ENCODE measurements at places on chromosomes 3 and 15.
A peak's percentile ranks its signal among the peaks of the same experiment; 100 is the strongest.

DNA sequence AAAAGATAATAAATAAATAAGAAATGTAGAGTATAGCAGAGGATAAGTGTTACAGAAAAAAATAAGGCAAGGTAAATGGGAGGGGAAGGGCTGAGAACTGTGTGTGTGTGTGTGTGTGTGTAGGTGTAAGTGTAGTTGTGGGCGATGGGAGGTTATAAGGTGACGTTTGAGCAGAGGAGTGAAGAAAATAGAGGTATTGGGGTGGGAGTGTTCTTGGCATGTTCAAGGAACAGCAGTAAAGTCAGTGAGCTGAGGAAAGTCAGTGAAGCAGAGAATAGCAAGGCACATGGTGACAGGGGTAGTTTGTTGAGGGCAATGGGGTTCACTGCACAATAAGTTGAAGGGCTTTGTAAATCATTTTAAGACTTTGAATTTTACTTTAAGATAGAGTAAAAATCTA lies 30.9 kb upstream of the ZNF148 start:
- no peak overlapping the region for H3K4me3 ChIP-seq
- no peak overlapping the region for H3K27ac ChIP-seq
- H3K36me3 ChIP-seq, result no peaks in the 10 kb centered on the region
- DNase-seq, result no peak
- peaks cover 18% of the 10 kb centered on the region for H3K27me3 ChIP-seq

- H3K27me3 ChIP-seq, result no peaks in the 10 kb centered on the region
- H3K27ac ChIP-seq, result no peak overlapping the region
- H3K4me1 ChIP-seq, result peaks cover 8% of the 10 kb centered on the region
- no peaks in the 10 kb centered on the region for H3K36me3 ChIP-seq
Observed at GRCh38 chr3:139764936-139765335, 87.2 kb upstream of the NMNAT3 start.

DNA sequence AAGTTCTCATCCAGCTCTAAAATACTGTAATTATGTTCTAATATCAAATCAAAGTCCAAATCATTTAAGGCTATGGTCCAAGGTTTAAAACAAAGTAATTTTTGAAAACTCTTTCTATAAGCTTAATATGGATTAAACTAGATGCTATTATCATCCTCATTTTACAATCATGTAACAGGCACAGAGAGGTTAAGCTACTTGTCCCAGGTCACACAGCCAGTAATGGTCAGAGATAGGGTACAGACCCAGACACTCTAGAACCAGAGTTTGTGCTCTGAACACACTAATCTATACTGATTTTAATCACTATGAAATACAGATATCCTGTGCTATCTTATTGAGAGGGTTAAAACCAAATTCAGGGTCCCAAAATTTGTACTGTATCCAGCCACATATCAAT lies 44.8 kb downstream of the DENND4A start:
- no peak overlapping the region for H3K27ac ChIP-seq
- peaks cover 21% of the 10 kb centered on the region for H3K4me1 ChIP-seq
- peaks cover 18% of the 10 kb centered on the region for H3K36me3 ChIP-seq
- no peak for DNase-seq
- no peak overlapping the region for H3K4me3 ChIP-seq

DNA sequence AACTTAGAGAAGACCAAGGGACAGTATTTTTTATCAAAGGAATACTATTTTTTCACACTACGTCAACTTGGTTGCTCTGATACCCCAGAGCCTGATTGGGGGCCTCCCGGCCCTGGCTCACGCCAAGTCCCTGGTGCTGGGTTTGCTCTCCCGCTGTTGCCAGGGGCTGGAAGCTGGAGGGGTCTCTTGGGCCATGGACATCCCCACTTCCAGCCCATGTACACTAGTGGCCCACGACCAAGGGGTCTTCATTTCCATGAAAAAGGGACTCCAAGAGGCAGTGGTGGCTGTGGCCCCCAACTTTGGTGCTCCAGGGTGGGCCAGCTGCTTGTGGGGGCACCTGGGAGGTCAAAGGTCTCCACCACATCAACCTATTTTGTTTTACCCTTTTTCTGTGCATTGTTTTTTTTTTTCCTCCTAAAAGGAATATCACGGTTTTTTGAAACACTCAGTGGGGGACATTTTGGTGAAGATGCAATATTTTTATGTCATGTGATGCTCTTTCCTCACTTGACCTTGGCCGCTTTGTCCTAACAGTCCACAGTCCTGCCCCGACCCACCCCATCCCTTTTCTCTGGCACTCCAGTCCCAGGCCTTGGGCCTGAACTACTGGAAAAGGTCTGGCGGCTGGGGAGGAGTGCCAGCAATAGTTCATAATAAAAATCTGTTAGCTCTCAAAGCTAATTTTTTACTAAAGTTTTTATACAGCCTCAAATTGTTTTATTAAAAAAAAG lies 20.3 kb upstream of the BSN start:
- H3K4me3 ChIP-seq, result no peak overlapping the region
- H3K36me3 ChIP-seq, result peaks cover 20% of the 10 kb centered on the region
- peaks cover 22% of the 10 kb centered on the region for H3K4me1 ChIP-seq
- no peaks in the 10 kb centered on the region for H3K27me3 ChIP-seq

DNA sequence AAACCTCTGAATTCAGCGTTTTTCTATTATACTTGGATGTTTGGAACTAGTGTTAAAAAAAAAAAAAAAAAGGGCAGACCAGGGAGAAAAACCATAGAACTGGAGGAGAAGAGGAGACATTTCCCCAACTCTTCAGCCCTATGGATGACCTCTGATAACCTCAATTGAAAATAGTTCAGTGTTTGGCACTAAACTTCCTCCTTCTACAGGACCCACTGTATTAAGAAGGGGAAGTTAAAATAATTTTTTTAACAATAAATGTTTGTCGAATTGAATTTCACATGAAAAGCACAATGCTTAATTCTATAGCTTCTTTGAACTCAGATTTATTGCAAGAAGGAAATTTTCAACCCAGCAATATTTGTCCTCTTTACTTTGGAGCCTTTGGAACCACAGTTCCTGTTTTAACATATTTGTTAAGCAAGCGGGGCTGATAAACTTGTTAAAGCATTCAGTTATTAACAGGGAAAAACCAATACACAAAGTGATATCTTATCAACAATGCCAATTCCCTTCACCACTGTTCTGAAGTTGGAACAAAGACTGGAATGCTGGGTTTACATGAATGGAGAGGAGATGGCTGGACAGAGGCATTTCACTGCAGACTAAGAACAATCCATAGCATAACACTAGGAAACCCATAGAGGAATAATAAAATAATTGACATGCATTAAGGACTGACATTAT lies 3.1 kb upstream of the A4GNT start:
- no peak overlapping the region for H3K27ac ChIP-seq
- H3K27me3 ChIP-seq, result peaks cover 4% of the 10 kb centered on the region
- no peaks in the 10 kb centered on the region for H3K36me3 ChIP-seq
- no peak for DNase-seq

- H3K4me1 ChIP-seq, result peaks cover 43% of the 10 kb centered on the region
- H3K4me3 ChIP-seq, result no peak overlapping the region
- no peaks in the 10 kb centered on the region for H3K27me3 ChIP-seq
- DNase-seq, result no peak
Observed at GRCh38 chr15:50137893-50138292, 18.9 kb upstream of the ATP8B4 start.

- no peaks in the 10 kb centered on the region for H3K36me3 ChIP-seq
- H3K4me3 ChIP-seq, result no peak overlapping the region
- H3K27me3 ChIP-seq, result peaks cover 3% of the 10 kb centered on the region
- no peak for DNase-seq
Observed at GRCh38 chr3:144051211-144051610, 79.6 kb downstream of the DIPK2A start.

DNA sequence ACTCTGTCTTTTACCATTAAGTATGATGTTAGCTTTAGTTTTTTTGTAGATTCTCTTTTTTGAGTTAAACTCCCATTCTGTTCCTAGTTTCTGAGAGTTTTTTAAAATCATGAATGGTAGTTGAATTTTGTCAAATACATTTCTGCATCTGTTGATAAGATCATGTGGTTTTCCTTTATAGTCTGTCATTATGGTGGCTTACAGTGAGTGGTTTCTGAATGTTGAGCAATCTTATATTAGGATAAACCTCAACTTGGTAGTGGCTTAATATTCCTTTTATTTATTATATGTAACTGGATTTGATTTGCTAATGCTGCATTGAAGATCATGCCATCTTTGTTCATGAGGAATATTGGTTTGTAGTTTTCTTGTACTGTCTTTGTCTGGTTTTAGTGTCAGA lies 34.8 kb downstream of the NEO1 start:
- no peak overlapping the region for H3K27ac ChIP-seq
- no peaks in the 10 kb centered on the region for H3K4me1 ChIP-seq
- no peaks in the 10 kb centered on the region for H3K36me3 ChIP-seq
- H3K27me3 ChIP-seq, result peaks cover 14% of the 10 kb centered on the region

DNA sequence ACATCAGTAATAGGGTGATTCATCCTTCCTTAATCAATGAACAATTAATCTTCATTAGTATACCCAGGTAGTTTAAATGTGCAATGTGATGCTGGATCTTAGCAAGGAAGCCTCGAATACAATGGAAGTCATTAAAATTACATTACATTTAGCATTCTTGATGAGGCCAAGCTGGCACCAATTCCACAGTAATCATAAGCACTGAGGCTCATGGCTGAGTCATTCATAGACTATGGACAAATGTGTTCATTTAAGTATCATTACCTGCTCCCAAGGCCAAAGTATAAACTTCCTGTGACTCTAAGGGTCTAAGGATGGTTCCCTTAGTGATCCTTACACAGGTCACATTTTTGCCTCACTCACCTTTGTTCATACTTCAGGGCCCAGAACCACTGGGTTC lies 266.4 kb upstream of the CDIN1 start:
- no peaks in the 10 kb centered on the region for H3K27me3 ChIP-seq
- no peak for DNase-seq
- H3K36me3 ChIP-seq, result no peaks in the 10 kb centered on the region

- peaks cover 59% of the 10 kb centered on the region for H3K4me1 ChIP-seq
- no peak for DNase-seq
- no peaks in the 10 kb centered on the region for H3K27me3 ChIP-seq
- peak overlapping the region; percentile 80 for H3K27ac ChIP-seq
- no peak overlapping the region for H3K4me3 ChIP-seq
- peaks cover 58% of the 10 kb centered on the region for H3K36me3 ChIP-seq
Observed at GRCh38 chr3:106229495-106230278, 360.9 kb upstream of the CBLB start.

GRCh38 chr15:79376383-79376782 lies 55.8 kb upstream of the MINAR1 start:
- H3K27ac ChIP-seq, result no peak overlapping the region
- peaks cover 4% of the 10 kb centered on the region for H3K4me1 ChIP-seq
- DNase-seq, result no peak
- no peak overlapping the region for H3K4me3 ChIP-seq

GRCh38 chr3:27861046-27862036 lies 139.2 kb upstream of the EOMES start:
- H3K4me1 ChIP-seq, result peaks cover 39% of the 10 kb centered on the region
- H3K27ac ChIP-seq, result peak overlapping the region; percentile 81
- DNase-seq, result peak; percentile 39
- H3K27me3 ChIP-seq, result no peaks in the 10 kb centered on the region

DNA sequence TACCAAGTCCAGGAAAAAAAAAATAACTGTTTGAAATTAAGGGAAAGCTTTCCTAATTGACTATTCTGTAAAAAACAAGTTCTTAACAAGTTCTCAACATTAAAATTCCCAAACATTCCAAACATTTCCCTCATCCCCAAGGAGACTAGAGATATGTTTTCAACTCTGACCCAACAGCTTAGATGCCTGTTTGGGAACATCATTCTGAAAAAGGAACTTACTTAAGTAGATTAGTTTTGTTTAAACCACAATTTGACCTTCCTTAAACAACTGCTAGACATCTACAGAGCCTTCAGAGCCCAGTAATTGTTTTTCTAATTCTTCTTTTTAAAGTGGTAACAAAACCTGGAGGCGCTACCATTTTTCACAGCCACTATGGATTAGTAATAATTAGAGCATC lies 12.8 kb downstream of the UBR1 start:
- no peak overlapping the region for H3K27ac ChIP-seq
- no peak for DNase-seq
- H3K36me3 ChIP-seq, result peaks cover 31% of the 10 kb centered on the region
- H3K27me3 ChIP-seq, result no peaks in the 10 kb centered on the region

DNA sequence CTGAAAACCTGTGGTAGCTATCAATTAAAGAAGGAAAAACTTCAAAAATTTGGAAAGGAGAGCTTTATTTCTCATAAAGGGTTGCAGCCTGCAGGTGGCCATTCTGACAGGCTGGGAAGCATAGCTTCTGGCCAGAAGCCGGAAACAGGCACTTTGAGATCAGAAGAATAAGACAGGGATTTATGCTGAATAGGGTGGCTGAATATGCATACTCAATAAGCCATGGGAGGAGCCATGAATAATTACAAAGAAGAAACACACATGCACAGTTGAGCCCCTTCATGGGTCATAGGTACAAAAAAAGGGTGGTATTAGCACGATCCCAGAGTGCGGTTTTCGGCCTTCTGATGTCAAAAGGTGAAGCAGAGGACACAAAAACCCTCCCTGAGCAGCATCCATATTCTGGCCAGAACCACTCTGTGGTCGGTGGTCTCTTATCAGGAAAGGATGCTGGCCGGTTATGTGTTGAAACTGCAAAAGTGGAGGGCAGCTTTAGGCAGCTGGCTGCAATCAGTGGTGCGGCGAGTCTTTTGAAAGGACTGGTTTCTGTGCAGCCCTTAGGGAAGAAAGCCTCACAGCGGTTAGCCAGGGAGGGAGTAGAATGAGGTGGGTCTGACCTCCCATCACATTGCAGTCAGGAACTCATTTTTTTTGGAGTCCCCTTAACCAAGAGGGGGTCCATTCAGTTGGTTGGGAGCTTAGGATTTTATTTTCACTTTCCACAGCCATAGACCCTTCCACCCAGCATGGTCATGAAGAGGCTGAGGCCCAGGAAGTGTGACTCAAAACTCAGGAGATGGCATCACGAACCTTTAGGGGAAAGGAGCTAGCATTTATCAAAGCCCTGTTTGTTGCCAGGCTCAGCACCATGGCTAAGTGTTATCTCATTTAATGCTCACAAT lies 34.7 kb upstream of the CCDC174 start:
- peaks cover 17% of the 10 kb centered on the region for H3K27me3 ChIP-seq
- H3K27ac ChIP-seq, result no peak overlapping the region
- no peak for DNase-seq
- H3K36me3 ChIP-seq, result no peaks in the 10 kb centered on the region
- no peaks in the 10 kb centered on the region for H3K4me1 ChIP-seq
- H3K4me3 ChIP-seq, result no peak overlapping the region

GRCh38 chr15:99749386-99749785 lies 16.1 kb upstream of the LYSMD4 start:
- no peak overlapping the region for H3K4me3 ChIP-seq
- H3K27ac ChIP-seq, result no peak overlapping the region
- no peaks in the 10 kb centered on the region for H3K4me1 ChIP-seq
- DNase-seq, result no peak
- no peaks in the 10 kb centered on the region for H3K36me3 ChIP-seq
- peaks cover 2% of the 10 kb centered on the region for H3K27me3 ChIP-seq

Measured in activated CD8-positive, alpha-beta T cell treated with anti-CD3 and anti-CD28 coated beads for 36 hours (primary cell).